Omental fat pad (tissue), 4 donors: ENCODE measurements at places on chromosomes 4 and X.

- DNase-seq, result no peak
Measured at GRCh38 chr4:182807346-182807745, 109.8 kb downstream of the DCTD start.

- DNase-seq, result no peak
Measured at GRCh38 chr4:42309361-42310260, 87.7 kb upstream of the SHISA3 start.

DNA sequence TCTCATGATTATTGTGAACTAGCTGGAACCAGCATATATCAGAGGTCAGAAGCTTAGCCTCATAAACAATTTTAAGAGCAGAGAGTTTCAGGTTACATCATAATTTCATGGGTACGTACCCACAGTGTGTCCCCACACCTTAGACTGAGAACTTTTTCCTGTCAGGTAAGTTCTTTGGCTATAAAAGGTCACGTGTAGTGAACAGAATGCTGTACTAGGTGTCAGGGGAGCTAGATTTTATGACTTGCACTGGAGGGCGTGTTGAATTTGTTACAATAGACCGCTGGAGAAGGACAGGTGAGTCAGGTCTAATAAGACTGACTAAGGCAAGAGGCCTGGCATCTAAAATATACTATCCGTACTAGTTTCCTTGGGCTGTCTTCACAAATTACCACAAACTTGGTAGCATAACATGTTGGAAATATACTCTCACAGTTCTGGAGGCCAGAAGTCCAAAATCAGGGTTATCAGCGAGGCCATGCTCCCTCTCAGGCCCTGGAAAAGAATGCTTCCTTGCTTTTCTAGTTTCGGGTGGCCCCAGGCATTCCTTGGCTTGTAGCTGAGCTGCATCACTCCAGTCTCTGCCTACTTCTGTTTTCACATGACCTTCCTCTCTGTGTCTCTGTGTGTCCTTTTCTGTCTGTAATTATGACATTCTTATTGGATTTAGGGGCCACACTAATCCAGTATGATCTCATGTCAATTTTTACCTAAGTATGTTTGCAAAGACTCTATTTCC, 512.0 kb upstream of the NR3C2 start:
- no peak for DNase-seq

DNA sequence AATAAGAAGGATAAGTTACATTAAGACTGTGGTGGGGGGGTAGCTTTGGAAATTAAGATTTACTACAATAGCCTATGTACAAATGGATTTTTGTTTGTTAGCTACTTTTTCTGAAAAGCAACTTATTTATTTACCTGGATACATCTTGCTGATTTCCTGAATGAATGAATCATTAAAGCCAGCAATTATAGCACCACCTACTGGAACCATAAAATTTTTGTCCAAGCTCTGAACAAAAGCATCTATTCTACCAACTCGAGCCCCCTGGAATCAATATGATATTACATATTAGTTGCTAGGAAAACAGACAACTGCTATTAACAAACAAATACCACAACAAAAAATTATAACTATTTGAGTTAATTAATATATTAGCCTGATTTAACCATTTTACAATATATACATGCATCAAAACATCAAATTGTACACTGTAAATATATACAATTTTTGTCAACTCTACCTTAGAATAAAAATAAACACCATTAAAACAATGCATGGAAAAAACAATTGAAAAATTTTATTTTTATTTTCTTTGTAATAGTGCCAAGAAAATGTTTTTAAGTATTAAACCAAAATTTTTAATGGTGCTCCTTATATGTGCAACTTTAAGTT, 15.3 kb downstream of the SEPSECS start:
- DNase-seq, result no peak

GRCh38 chr4:1873776-1874175, 2.6 kb downstream of the NSD2 start:
- DNase-seq, result no peak

DNA sequence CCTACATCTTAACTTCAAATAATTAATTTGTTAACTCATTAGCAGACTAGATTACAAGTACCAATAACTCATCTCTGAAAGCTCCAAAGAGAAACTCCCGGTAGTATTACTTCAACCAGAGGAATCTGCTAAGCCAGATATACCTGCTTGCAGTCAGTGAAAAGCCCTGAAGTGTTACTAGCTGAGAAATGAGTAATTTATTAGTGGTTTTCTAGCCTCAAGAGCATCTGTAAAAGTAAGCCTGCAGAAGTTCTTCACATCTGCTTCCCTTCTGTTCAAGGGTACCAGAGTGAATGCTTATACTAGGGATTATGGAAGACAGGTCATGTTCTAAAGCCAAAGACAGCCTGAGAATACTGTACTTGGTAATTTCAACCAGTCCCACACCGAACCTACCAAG, 34.7 kb downstream of the IRS4 start:
- DNase-seq, result no peak

DNA sequence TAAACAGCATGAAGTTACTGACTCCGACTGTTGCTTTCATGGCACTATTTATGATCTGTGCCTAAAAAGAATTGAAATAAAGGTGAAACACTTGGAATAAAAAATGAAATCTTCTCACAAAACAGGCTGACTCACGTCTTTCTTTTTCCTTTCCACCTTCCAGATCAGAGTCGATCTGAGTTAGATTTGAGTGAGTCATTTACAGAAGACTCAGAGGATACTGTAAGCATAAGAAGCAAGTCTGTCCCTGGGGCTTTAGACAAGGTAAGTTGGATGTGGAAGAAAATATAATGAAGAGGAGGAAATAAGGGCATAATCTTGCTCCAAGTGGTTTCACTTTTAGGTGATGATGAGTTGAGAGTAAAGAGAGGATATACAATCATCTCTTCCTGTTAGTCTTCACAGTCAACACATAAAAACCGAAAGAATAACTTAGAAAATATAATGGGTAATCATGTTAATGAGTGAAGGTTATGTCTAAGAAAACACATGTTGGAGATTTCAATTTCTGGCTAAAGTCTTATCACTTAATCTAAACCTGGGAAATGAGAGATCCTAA, 89.7 kb downstream of the SYTL5 start:
- no peak for DNase-seq

DNA sequence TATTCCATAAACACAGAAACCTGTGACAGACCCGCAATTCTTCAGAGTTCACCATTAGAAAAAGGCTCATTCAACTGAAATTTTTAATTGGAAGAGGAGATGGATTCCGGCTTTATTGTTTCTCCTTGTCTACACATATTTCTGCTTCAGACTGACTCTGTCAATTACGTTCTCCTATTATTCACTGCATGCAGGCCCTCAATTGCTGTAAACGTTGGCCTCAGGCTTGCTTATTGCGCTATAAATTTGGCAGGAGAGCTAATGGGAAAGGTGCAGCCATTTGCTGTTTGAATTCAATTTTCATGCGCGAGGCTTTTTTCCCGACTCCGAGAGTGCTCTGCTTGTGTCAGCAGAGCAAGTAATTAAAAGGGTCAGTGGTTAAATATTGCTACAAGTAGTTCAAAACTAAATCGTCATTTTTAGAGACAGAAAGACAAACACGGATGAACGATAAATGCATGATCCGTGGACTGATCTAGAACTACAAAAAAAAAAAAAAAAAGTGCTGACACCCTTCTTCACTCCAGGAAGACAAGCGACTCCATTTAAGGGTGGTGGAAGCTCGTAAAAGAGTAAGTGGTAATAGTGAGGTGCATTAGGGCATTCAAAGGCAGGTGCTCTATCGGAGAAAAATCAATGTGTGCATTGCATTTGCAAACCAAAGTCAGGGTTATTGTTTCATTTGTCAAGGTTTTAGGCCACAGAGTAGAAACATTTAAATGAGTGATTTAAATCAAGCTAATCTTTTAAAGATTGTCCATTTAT, 841.6 kb upstream of the FRG1 start:
- no peak for DNase-seq

DNA sequence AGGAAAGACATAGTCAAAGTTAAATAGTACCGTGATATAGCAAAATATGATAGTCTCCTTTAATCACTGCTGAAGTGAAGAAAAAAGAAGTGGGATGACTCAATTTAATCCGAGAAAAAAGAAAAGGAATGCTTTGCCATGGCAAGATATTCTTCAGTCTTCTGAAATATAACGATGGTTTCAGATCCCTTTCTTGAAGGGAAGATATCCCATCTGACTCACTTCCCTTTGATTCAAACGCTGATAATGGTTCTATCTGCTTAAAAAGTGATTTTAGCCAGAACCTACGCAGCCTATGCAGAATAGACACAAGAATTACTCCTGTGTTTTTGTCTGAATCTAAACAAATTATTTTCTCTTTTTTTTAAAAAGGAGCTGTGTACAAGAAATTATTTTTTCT, 68.1 kb upstream of the FTHL17 start:
- no peak for DNase-seq

- no peak for DNase-seq
Measured at GRCh38 chrX:50638123-50638522, 167.5 kb upstream of the DGKK start.

DNA sequence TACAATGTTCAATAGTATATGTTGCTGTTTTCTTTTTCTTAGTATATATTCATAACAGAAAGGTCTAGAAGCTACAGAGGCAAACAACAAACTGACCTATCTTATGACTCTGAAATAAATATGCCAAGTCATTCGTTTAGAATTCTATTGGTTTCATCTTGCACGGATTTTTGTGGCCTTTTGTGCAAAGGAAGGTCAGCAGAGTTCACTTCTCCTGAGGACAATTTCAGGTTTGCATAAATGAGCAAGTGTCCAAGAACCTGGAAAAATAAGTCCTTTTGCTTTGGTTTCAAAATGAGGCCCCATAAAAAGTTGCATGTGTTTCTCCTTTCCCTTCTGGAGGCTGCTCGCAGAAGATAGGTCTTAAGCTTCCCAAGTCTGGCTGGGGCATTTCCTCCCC, 156.9 kb downstream of the APBB2 start:
- DNase-seq, result no peak

DNA sequence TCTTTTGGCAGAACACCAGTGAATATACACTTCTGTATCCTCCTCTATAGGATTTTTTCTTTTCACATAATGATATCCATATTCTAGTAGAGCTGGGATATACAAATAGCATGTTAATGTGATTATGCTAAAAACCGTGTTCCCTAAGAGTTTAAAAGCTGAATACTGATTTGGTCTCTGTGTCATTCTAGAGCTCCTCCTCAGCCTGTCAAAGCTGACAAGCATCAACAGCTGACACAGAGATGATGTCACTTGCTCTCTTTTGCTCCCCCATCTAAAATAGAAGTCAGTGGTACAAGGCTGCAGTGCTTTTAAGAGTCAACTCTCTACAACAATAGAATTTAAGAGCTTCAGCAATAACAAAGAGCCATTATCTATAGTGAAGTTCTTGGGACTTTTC, 17.1 kb upstream of the HERC3 start:
- DNase-seq, result no peak

GRCh38 chr4:188012426-188012945, 16.9 kb downstream of the ZFP42 start:
- no peak for DNase-seq

- no peak for DNase-seq
Measured at GRCh38 chr4:180084561-180084960, 2158.6 kb upstream of the TENM3 start.

DNA sequence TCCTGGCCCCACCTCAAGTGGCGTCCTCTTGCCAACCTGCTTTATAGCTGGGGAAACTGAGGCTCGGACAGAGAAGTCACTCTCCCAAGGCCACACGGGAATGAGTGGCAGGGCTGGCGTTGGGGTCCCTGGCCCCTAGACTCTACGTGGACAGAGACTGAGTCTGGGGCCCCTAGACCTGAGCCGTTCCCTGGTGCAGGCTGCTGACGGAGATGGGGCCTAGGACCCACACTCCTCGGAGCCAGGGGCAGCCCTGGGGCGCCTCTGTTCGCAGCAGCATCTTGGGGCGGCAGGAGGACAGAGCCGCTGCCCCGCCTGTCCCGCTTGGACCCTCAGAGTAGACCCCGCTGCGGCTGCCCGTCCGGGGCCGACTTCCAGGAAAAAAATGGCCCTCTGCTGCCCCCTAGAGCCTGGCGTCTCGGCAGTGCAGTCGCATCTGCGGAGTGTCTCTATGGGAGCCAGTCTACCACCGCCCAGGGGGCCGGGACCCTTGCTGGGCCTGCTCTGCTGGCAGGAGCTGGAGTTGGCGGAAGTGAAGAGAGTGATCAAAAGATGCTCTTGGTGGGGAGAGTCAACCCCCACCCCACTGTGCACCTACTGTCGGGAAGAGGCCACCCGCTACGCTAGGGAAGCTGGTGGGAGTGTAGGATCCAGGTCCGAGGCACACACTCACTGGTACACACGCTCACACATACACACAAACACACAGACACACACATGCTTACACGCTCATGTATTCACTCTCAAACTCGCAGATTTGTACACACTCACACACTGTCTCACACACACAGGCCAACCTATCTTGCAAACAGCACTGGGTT, 220.1 kb downstream of the AFAP1 start:
- DNase-seq, result no peak

DNA sequence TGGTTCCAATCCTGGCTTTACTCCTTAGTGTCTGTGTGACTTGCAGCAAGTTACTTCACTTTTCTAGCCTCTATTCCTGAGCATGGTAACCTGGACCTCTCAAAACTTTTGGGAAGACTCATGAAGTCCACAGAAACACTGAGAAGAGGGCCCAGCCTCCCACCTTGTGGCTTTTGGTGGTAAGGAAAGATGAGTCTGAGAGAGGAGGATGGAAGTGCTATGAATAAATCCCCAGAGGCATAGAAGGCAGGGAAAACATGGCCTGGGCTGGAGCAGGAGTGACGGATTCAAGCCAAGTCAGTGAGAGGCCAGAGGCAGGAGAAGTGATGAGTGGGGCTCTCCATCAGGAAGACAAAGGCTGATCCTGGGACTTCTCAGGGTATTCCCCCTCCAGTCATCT, 10.9 kb upstream of the MAGEA4 start:
- no peak for DNase-seq

- DNase-seq, result no peak
Measured at GRCh38 chrX:113033966-113034680, 193.5 kb upstream of the AMOT start.

DNA sequence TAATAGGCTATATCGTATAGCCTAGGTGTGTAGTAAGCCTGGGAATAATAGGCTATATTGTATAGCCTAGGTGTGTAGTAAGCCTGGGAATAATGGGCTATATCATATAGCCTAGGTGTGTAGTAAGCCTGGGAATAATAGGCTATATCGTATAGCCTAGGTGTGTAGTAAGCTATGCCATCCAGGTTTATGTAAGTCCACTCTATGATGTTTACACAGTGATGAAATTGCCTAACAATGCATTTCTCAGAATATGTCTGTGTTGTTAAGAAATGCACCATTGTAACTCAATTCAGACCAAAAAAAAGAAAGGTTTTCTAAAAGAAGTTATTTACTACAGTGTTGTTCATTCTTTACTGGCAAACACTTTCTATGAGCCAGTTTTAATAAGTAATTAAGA, 1387.2 kb downstream of the STIM2 start:
- DNase-seq, result no peak

GRCh38 chr4:20086799-20087521, 164.7 kb upstream of the SLIT2 start:
- DNase-seq, result no peak

- DNase-seq, result no peak
Measured at GRCh38 chr4:140697709-140698560, 58.2 kb downstream of the TBC1D9 start.
